Prostate gland (tissue), 2 donors: ENCODE measurements at places on chromosomes 3 and 15.

DNA sequence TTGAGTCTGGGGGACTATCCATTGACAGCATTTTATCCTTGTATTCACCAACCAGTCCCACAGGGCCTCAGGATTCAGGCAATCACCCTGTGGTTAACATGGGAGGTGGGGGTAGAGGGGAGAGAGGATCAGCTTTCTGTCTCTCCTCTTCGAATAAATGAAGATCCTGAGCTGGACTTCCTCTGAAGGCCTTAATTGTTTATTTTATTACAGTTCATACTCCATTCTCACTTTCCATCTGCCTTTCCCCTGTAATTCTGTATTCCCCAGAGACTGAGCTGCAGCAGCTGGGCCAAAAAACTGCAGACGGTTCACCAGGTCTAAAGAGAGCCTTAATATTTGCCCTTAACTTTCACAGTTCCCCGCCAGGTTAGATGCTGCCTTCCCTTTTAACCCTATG is 11.9 kb downstream of the TAGLN3 start:
- no peak for DNase-seq

- no peak for DNase-seq
These were observed 4.6 kb downstream of the ACSBG1 start for GRCh38 chr15:78229431-78230406.

DNA sequence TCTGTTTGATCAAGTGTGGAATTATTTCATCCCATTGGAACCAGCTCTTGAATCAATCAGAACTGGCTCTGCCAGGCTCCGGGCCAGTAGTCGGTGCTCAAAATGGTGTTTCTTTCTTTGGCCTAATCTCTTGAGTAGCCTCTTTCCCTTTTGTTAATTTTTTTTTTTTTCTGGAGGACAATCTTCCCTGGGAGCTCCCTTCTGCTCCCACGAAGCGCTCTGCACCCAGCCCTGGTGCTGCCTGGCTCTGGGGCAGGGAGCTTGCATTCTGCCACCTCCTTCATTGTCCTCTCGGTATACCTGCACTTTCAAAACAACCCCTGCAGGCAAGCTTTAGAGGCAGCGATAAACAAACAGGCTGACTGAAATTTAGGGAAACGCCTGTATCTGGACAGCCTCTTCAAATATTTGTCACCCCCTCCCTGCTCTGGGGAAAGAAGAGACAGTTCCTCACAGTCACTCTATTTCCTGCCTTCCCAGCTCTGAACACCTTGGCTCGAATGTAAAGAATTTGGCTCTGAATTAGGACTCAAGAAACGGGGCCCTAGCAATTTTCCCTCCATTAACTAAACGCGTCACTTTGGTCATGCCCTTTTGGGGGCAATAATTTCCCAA is 1.1 kb upstream of the THSD4 start:
- DNase-seq = no peak

- DNase-seq = no peak
These were observed 93.8 kb downstream of the LRIG1 start for GRCh38 chr3:66406831-66407610.

- DNase-seq = no peak
These were observed 127.2 kb downstream of the EPHA3 start for GRCh38 chr3:89234620-89235019.

DNA sequence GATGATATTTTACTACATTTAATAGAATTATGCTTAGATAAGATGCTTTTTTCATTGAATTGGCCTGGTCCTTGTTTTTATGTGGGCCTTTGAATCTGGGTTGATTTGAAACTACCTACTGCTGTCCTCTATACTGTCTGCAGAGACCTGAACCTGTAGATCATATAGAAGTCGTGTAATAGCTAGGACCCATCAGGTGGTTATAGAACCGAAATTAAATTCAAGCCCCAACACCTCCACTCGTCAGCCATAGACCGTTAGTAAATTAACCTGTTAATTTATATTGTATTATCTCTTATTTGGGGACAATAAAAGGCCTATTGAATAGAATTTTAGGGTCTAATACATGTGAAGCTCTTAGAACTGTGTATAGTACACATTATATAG is 108.4 kb downstream of the MBNL1 start:
- no peak for DNase-seq

GRCh38 chr3:122920986-122921385 is 106.6 kb downstream of the SEMA5B start:
- no peak for DNase-seq

DNA sequence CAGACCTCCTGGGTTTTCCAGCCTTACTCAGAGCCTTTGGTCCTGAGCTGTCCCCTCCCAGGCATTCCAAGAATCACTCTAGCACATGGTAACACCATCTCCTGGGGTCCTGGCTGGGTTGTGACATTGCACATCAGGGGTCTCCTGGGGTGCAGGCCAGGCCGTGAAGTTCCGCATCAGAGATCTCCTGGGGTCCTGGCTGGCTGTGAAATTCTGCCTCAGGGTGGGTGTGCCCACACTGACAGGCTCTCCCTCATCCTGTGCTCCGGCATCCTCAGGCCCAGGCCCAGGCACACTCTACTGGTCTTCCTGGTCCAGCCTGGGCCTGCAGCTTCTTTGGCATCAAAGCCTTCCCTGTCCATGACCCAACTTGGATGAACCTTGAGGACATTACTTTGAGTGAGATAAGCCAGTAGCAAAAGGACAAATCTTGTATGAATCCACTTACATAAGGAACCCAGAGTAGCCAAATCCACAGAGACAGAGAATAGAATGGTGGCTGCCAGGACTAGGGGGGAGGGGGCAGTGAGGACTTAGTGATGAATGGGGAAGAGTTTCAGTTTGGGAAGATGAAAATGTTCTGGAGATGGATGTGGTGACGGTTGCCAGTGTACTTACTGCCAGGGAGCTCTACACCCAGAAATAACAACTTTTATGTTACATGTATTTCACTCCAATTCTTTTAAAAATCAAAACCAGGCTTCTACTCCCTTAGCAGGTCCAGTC is 49.1 kb upstream of the KLF13 start:
- peak; percentile 1 for DNase-seq

DNA sequence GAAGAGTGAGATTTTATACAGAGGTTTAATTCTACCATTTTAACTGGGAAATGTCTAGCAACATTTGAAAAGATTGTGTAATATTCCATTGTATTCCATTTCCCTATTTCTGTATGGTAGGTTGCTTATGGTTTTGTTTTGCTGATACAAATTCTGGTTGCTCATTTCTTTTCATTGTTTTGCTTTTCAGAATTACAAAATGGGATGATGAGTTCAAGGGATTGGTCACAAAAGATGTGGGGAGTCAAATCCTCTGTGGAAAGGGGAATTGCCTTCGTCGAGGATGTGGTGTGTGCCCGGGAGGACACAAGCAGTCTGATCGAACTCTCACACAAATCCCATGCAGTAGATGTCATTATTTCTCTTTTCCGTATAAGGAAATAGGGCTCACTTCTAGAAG is 18.3 kb downstream of the SLCO3A1 start:
- DNase-seq = no peak

DNA sequence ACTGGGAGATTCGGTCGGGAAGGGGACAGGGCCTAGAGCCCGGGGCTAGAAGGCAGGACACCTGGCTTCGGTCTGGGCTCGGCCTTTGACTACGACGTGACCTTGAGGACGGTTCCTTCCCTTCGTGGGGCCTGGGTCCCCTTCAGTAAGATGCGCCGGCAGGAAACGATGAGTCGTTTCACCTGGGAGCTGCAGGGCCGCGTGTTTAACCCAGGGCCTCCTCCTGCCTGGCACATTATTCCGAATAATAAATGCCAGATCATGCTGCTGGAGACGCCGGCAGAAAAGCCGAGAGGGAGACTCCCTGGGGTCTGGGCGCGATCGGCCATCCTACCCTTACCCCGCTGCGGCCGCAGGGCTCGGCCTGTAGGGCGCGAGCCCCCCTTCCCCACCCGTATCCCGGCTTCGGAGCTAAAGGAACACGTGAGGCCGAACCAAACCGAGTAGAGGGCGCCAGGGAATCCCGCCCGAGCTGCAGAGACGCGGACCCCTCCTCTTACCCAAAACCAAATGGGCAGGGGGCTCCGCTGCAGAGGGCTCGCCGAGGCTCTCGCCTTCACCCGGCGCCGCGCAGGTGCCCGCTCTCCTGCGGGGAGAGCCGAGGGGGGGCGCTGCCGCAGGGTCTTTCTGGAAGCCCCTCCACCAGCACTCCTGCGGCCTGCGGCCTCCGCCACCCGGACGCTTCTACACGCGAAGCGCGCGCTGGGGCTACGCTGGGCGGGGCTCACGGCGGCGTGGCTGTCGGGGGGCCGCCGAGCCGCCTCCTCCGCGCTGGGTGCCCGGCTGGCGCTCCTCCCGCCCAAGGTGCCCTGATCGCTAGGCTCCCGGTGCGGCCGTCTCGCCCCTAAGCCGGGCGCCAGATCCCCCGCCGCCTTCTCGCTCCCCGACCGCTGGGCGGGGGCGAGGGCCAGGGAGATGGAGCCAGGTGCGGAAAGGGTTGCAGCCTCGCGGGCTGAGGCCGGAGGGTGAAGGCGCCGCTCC is at the start of gene BDH1:
BDH1 (minus strand) TSS at position 688 of the 981 bp plus-strand sequence. CDS start 9,525 bp downstream, outside the sequence.
- DNase-seq = peak; percentile 15

DNA sequence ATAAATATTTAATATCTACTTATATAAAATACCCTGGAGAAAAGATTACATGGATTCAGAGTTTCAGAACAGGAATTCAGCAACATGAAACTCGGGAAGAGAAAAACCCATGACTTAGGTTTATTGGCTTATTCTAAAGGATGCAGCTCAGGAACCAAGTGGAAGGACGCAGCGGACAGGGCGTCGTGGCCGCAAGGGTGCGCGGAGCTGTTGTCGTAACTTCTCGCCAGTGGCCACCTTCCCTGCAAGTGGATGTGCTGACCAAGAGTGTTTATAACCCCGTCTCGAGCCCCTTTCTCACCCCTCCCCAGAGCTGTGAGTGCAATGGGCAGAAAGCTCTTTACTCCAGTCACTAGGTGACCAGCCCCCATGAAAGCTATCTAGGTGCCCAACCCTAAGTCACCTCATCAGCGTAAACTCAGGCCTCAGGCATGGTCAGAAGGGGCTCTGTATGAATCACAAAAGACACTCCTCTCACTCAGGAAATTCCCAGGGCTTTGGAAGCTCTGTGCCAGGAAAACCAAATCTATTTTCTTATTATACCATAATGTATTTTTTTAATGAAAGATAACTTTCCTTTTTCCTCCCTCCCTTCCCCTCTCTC is 77.3 kb downstream of the CHRNA7 start:
- DNase-seq = no peak

GRCh38 chr15:48644467-48644826 is 1.1 kb downstream of the FBN1 start:
- no peak for DNase-seq

DNA sequence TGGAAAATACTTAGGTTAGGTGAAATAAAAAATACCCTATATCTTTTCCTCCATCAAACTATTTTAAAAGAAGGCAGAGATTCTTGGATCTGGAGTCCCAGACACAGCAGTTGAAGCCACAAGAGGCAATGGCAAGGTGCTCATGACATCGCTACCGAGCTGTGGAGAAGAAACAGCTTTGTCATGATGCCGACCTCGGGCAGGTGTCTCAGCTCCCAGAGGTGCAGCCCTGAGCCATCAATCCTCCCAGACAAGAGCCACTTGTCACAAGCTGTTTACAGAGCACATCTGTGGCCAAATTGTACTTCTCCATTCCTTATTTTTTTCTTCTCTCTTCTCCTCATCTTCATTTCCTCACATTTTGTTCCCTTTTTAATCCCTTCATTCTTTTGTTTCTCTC is 50.8 kb downstream of the GPR176 start:
- no peak for DNase-seq

- no peak for DNase-seq
These were observed 219.3 kb upstream of the NANOGP8 start for GRCh38 chr15:35304389-35304788.

GRCh38 chr3:48474619-48475018 is 28.1 kb downstream of the ATRIP start:
- no peak for DNase-seq

GRCh38 chr3:42367903-42368302 is 42.5 kb downstream of the LYZL4 start:
- DNase-seq = no peak

DNA sequence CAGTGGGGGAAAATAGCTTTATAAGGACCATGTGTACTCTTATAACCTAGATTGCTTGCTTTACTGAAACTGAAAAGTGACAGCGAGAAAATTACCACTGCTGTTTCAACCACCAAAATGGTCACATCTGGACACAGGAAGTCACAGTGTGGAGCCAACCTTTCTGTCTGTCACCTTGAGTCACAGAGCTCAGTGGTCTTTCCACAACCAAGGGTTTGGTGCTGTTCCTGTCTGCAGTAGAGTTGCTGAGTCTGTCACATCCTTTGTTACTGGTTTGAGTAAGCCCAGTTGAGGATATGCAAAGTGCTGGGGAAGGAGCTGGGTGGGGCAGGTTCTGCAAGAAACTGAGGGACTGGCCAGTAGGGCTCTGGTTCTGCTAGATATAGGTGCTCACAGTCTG is 139.1 kb upstream of the EIF1B start:
- DNase-seq = no peak

GRCh38 chr15:69451951-69452691 is 497 bp upstream of the RPLP1 start:
- no peak for DNase-seq

GRCh38 chr3:126434264-126434590 is 39.5 kb downstream of the CFAP100 start:
- DNase-seq = no peak

DNA sequence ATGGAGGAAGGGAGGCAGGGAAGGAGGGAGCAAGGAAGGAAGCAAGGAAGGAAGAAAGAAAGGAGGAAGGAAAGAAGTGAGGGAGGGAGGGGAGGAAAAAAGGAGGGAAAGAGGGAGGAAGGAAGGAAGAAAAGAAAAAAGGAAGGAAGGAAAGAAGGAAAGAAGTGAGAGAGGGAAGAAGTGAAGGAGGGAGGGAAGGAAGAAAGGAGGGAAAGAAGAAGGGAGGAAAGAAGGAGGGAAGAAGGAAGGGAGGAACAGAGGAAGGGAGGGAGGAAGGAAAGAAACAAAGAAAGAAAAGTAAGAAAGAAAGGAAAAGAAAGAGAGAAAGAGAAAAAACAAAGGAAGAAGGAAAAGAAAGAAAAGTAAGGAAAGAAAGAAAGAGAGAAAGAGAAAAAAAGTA is 183.0 kb upstream of the SLC24A5 start:
- DNase-seq = no peak

DNA sequence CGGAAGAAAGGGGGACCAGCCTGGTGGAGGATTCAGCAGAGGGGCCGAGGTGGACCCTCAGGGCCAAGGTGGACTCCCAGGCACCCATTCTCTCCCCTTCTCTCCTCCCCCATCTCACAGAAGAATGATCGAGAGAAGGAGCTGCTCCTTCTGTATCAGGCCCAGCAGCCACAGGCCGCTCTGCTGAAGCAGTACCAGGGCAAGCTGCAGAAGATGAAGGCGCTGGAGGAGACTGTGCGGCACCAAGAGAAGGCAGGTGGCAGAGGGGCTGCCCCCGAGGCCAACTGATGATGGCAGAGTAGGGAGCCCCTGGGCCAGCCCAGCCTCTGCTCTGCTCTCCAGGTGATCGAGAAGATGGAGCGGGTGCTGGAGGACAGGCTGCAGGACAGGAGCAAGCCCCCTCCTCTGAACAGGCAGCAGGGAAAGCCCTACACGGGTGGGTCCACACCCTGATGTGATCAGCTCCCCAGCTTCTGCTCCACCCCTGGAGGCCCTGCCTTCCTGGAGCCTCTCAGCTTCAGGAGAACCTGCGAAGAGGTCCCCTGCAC is 36.5 kb downstream of the CYP11A1 start:
- DNase-seq = no peak
